ENCODE measurements at places on chromosomes 6 and 20.

DNA sequence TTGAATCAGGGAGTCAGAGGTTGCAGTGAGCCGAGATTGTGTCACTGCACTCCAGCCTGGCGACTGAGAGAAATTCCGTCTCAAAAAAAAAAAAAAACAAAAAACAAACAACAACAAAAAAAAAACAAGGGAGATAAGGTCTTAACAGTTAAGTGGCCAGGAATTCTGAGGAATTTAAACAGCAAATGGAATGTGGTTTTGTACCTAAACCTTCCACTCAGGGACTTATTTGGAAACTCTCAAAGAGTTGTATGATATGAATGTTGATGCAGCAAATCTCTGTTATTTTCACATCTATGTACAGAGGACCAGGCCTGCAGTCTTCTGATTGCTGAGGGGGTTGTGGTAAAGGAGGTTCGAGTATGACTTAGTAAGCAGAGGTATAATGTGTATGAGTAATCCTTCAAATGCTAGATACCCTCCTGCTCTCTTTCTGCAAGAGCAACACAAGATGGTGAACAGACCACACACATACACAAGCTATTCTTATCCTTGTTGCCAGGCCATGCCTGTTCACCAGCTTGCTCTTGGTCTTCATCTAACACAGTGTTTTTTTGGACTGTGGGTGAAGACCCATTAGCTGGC is 174.9 kb upstream of the SCGN start:
- no peak for DNase-seq

DNA sequence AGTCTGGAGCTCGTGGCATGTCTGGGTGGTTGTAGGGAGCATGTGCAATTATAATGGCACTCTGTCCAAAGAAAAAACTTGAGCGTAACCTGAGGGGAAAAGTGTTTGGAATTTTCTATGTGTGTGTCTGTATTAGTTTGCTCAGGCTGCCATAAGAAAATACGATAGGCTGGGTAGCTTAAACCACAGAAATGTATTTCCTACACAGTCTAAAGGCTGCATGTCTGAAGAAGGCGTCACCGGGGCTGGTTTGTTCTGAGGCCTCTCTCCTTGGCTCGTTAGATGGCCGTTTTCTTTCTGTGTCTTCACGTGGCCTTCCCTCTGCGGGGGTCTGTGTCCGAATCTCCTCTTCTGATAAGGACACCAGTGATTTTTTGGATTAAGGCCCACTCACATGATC is 59.0 kb downstream of the IGF2R start:
- DNase-seq, result no peak

GRCh38 chr6:167721291-167721690 is 105.4 kb upstream of the AFDN start:
- no peak for DNase-seq

GRCh38 chr6:14121936-14122344 is 4.4 kb downstream of the CD83 start:
- no peak for DNase-seq

DNA sequence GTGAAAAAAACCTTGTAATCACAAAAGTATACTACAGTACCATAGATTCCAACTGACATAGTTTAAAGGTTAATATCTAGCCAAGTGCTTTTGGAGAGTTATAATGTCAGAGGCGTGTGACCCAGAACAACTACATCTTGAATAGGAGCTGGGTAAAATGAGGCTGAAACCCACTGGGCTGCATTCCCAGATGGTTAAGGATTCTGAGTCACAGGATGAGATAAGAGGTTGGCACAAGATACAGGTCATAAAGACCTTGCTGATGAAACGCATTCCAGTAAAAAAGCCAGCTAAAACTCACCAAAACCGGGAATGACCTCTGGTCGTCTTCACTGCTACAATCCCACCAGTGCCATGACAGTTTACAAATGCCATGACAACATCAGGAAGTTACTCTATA is 22.4 kb upstream of the KIAA0408 start:
- no peak for DNase-seq

GRCh38 chr6:117956386-117956785 is 49.3 kb downstream of the SLC35F1 start:
- no peak for DNase-seq

DNA sequence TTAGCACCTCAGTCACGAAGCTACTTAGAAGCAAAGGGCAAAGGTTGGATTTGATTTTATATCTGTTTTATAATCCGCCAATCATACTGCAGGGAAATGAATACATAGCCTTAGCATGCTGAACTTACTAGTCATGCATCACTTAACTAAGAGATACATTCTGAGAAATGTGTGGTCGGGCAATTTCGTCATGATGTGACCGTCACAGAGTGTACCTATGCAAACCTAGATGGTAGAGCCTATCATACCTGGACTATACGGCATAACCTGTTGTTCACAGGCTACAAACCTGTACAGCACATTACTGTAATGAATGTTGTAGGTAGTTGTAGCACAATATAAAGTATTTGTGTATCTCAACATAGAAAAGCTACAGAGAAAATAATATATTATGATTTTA is 345.2 kb upstream of the RGS17 start:
- DNase-seq, result no peak
